ENCODE measurements at places on chromosomes 4 and X.

- no peak for DNase-seq
Measured at GRCh38 chr4:3441501-3442459, at the start of gene HGFAC. Gene HGFAC (plus strand): TSS chr4:3441968. CDS start chr4:3442002, 34 bp downstream.

- DNase-seq, result no peak
Measured at GRCh38 chr4:107996949-107997788, 7.5 kb downstream of the HADH start.

GRCh38 chrX:153957224-153957623 lies 12.8 kb upstream of the RENBP start:
- no peak for DNase-seq

GRCh38 chr4:82005158-82005557 lies 368.6 kb downstream of the HNRNPD start:
- peak; percentile 0 for DNase-seq

DNA sequence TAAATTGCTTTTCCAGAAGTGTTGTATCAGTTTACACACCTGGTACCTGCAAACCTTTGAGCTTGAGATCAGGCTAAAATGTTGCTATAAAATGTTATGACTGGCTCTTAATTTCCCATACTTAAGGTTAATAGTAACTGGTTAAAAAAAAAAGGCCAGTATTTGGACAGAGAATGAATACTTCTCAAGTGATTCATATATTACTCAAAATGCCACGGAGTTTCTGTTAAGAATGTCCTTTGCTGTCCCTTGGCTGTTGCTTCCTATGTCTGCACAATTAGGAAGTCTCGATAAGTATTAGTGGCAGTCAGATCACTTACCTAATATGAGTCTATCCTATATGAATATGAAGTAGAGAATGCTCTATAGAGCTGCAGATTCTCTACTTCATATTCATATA lies 232.2 kb upstream of the IGFBP7 start:
- no peak for DNase-seq

DNA sequence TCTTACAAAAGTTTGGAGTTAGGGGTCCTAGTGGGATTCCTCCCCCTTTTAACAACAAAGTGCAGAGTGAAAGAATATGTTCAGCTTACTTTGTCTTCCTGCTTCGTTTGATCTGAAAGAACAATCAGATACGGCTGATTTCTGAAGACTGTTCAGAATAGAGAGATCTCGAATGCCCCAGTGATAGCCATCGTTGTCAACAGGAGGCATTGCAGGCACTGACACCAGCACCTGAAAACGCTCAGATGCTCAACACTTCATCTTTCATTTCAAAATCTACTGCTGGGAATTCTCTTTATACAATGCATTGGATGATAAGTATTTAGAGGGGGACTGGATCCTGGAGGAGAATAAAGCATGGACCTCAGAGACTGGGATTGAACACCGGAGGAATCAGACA lies 186.3 kb upstream of the TENM3 start:
- no peak for DNase-seq

DNA sequence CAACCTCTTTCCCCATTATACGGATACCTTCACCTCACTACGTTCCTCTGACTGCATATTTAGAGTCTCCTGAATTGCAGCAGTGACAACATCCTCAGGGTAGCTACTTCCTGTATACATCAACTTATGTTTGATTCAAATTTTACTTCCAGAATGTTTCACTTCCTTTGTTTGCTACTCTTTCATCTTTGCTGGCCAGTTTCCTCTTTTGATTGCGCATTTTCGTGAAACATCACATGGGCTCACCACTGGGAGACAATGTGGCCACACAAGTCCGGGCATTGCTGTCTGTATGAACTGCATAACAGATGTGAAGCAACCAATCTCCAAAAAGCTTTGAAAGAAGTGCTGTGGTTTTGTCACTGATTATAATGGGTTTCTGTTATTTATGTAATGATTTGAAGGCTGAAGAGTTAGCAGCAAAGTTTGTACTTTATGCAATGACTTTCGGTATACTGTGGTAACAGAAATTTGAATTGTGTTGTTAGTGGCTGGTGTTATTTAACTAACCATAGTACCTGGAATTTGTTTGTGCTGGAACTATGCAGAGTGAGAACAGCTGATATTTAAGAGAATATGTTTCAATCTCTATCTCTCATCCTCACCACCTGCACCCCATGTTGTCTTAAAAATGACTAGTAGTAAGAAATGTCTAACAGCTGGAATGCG lies 7.4 kb downstream of the SNCA start:
- no peak for DNase-seq

DNA sequence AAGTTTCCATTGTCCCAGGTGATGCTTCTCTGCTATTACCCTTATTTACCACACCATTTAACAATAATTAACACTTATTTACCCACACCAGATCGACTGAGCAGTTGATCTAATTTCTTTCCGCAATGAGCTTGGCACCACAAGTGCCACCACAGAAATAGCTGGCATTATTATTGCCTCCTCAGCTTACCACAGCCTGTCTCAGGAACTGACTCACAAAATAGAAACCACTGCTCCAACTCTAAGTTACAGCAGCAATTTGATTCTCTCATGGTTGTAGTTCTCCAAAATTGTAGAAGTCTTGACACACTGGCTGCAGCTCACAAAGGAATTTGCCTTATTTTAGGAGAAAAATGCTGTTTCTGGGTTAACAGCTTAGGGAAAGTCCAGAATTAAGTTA lies 22.5 kb downstream of the ZNF721 start:
- DNase-seq, result no peak

- no peak for DNase-seq
Measured at GRCh38 chr4:26737385-26737784, 123.3 kb upstream of the STIM2 start.

DNA sequence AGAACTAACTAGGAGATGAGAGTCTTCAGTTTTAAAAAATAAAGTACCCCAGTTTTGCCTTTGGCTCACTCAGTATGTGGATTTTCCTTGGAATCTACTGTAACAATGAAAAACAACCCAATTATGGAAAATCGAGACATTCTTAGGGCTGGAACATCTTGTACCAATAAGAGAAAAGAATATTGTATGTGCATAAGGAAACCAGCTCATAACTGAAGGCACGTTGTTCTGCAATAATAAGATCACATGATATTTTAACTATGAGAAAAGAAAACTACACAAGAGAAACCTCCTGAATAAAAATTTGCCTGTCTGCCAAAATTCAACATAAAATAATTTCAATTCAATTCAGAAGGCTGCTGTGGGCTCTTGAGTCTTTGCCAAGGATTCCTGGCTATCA lies 261.8 kb upstream of the EDNRA start:
- no peak for DNase-seq

DNA sequence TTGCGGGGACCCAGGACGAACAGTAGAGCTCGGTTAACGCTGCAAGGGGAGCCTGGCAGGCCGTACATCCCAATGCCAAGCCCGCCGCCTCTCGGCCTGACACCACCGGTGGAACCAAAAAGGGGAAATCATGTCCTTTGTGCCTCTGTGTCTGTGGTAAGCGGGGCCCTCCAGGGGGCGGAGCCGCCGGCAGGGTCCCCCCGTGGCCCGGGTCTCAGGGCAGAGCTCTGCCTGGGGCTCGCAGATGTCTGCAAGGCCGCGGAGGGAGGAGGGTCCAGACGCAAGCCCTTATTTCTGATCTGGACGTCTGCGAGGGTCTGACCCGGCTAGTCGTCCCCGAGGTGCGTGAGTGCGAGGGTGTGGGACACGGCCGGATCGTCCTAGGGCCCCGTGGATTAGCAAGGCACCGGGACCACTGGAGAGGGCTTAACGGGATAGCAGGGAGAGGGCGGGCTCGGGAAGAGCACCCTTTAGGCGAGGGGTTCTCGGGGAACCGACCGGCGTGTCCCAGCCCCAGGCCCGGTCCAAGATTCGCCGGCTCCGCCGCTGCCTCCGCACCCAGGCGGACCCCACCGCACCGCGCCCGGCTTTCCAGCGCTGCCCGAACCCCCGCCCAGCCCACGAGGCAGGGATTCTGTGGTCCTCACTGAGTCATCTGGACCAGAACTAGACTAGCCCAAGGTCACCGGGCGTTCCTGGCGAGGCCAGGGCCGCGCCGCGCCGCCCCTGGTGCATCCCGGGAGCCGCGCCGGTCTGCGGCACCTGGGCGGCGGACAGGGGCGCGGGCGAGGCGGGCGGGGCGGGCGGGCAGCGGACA lies 863 bp upstream of the FAM193A start:
- peak; percentile 29 for DNase-seq

DNA sequence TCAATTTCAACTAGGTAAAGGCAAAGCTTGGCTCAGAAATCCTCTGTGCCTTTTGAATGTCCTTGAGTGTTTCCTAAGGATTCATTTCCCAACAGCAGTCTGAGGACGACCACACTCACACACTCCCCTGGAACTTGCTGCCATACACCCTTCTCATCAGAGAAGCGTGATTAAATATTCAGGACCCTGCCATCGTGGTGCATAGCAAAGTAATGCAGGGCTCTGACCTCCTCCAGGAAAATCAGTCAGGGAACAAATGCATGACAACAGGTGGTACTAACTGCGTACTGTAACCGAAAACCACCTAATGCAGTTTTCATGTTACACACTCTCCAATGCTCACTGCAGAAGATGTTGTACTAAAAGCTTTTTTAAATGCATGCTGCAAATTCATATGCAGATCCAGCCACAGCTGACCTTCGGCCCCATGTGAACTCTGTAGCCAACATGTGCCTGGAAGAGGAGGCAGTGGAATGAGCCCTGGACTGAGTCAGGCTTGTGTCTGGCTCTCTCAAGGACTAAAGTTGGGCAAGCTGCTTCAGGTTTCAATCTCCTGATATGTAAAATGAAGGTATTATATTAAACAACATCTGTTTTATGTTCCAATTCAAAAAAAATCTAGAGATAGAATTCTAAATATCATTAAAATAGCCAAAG lies 238.3 kb downstream of the KCNIP4 start:
- no peak for DNase-seq

DNA sequence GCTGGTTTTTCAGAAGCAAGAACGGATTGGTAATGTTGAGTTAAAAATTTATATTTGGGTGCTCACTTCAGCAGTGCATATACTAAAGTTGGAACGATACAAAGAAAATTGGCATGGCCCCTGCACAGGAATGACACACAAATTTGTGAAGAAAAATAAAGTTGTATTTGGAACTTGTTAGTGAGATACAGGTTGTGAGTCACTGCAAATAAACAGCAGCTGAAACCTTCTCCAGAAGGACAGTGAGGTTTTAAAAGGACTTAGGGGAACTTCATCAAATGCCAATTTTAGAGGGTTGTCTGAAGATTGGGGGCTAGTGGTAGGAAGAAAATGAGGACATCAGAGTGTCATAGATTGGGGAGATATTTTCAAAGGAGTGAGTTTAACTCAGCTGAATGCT lies 79.7 kb upstream of the ELOVL6 start:
- DNase-seq, result no peak

- no peak for DNase-seq
Measured at GRCh38 chrX:49269767-49270248, at the start of gene PPP1R3F. Gene PPP1R3F (plus strand): TSS chrX:49269793. CDS start chrX:49269870, 77 bp downstream.
